ENCODE measurements at places on chromosomes 7 and 10.

GRCh38 chr10:17452060-17452841 is 2.1 kb downstream of the ST8SIA6 start:
- no peak for DNase-seq

DNA sequence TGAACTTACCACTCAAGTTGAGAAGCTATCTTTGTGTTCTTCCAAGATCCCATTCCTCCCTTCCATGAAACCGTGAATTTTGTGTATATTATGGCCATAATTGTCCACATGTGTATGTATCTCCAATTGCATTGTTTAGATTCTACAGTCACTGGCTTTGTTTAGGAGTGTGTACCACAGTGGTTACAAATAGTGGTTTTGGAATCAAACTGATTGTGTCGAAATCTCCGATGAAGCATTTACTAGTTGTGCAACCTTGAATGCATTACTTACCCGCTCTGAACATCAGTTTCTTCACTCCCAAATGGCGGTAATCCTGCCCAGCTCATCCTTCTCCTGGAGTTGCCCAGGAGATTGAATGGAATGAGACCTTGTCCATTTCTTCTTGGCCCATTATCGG is 145.0 kb upstream of the ZNF32 start:
- no peak for DNase-seq

DNA sequence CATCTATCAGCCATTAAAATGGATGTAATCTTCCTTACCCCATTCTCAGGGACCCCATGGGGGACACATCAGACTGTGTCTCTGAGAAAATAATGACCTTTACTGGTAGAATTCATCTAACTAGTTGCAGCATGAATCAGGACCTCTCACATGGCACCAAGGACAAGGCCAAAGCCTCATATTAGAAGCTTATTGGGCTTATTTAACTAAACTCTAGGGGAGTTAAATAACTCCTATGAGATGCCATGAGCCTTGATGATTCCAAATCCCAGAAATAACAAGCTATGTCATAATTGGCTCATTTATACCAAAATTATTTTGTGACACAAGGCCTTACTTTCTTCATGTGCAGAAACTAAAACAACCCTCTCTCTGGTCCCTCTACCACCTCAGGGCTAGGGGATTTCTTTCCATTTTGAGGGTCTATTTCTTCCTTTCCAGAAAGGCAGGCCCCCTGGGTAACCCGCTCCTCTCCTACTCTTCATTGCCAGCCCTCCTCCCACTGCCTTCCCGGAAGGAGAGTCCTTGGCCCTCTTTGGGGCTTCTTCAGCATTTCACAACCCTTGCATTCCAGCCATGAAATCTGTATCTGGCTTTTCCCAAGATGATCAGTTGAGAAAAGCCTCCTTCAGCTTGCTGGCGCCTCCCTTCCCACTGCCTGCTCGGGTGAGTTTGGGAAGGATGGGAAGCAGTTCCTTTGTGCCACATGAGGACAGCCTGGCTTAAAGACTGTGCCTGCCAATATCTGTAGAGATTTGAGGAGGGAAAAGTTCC is 41.8 kb upstream of the TRIM8 start:
- DNase-seq, result no peak

GRCh38 chr7:141133646-141134045 is 59.8 kb downstream of the TMEM178B start:
- DNase-seq, result no peak

- DNase-seq, result no peak
These were observed 128.5 kb upstream of the TNS3 start for GRCh38 chr7:47710201-47710935.

DNA sequence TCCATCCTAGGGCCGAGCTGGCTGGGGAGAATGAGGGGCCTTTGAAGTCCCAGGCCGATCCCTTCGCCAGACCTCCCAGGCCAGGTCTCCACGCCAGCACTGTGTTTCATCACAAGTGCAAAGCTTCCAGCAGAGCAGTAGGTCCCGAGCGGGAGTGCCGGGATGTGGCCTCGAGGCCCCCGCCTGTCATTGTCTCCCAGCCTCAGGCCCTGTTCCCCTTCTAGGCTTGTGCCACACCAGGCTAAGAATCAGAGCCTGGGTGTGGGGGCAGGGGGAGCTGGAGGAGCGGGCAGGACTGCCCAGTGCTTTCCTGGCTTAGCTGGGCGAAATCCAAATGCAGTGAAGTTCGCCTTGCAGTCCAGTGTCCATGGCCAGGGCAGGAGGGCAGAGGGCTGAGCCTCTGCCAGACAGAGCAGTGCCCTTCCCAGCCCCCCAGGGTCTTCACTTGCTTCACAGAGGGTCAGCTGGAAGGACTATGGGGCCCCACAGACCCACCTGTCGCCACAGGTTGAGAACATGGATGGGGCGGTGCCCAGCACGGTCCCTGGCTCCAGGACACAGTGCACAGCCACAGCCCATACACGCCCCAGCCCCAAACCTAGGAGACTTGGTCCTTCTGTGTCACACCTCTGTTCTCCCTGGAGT is 20.2 kb upstream of the PFKFB3 start:
- no peak for DNase-seq

- DNase-seq, result no peak
These were observed 347.1 kb upstream of the NRP1 start for GRCh38 chr10:33681595-33681994.

DNA sequence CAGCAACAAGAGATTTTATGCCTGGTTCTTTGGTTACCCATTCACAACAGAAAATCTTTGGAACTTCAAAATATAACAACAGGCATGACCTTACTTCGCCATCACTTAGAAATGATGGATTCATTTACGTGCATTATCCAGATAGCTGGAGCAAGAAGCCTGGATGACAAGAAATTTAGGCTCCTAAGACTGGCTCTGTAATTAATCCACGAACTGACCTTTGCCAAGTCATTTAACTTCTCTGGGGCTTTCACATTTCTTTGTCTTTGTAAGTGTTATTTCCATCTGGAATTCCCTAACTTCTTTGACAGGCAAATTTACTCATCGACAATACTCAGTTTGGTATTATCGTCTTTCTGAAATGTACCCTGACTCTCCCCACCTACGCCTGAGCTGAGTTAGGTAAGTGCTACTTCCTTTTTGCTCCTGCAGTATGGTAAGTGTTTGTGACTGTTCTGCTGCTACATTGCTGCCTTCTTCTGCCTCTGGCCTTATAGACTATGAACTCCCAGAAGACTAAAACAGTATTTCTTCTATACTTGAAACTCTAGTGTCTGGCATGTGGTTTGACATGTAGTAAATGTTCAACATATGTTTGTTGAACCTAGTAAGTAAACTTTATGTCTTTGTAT is 5.5 kb upstream of the MDFIC start:
- DNase-seq, result no peak

DNA sequence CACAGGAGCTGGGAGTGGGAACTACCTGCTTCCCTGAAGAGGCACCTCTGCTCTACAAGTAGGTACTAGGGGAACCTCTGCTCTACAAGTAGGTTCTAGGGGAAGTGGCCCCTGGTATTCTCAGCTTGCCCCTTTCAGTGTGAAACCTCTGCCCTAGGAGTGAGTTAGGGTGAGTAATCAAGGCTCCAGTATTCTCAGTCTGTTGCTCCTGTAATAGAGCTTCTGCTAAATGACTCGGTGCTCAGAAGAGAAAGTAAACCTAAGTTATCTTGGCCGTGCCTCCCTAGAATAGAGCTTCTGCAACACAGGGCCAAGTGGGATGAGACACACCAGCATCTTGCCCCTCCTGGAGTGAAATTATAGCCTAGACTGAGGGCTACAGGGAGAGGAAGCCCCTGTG is 13.4 kb upstream of the RASSF4 start:
- DNase-seq, result no peak

DNA sequence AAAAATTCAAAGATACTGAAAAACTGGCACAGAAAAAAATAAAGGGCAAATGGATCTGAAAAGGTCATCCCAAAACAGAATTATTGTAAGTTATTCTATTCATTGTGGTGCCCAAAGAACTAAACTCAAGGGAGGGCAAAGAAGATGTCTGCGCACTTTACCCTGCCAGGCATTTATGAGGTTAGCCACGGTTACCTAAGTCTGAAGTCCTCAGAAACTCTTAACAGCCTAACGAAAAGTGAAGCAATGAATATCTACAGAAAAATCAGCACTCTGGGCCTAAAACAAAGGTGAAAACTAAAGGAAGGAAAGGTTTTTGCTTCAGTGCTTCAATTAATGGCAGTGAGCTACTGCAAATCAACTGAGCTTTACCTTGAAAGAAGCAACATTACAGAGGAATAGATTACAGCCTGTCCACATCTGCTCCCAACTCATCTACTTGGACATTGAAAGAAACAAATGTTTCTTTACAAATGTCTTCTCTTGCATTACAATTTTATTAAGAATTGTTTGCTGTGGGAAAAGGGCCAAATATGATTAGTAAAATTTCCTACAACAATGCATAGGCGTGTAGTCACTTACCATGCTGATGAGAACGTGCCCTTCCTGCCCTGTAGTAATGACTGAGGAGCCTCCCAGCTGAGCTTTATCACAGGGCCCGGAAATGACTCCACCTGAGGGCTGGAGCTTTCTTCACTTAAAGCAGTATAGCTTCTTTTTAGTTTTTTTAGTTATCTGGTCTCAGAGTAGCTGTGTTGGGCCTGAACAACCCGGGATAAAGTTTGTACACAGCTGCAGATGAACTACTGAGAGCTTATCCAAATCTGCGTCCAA is at the start of gene TUBAL3:
TUBAL3 (minus strand) TSS at position 621 of the 834 bp plus-strand sequence; CDS start at position 585, 36 bp downstream.
- no peak for DNase-seq

DNA sequence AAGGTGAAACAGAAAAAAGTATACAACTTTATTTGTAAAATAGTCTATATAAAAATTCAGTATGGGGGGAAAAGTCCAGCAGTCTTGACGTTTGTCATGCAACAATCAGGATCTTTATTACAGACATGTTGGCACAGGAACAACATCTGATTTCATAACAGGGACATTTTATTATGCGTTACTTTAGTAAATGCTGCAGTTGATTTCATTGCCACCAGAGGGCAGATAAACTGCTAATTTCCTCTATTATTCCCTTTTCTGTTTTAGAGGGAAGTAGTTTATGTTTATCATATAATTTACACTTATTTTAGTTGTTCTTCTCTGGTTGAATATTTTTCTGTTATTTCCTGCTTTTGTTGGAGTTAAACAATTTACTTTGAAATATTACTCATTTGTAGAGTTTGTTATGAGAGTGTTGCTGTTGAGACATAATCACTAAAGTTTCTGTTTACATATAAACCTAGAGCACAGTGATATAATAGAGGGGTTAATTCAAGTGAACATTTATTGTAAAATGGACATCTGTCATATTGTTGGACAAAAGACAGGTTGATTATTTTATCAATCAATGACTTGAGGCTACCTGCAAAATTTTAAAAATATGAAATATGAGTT is 3.3 kb downstream of the PLXDC2 start:
- no peak for DNase-seq

- DNase-seq, result no peak
These were observed 496.2 kb upstream of the FOXK1 start for GRCh38 chr7:4185721-4186512.

- DNase-seq, result no peak
These were observed 3.8 kb downstream of the LDB3 start for GRCh38 chr10:86671985-86672710.

- DNase-seq, result no peak
These were observed 45.8 kb upstream of the CARD11 start for GRCh38 chr7:3089493-3089892.

- no peak for DNase-seq
These were observed 36.1 kb upstream of the MDFIC start for GRCh38 chr7:114885836-114886235.

DNA sequence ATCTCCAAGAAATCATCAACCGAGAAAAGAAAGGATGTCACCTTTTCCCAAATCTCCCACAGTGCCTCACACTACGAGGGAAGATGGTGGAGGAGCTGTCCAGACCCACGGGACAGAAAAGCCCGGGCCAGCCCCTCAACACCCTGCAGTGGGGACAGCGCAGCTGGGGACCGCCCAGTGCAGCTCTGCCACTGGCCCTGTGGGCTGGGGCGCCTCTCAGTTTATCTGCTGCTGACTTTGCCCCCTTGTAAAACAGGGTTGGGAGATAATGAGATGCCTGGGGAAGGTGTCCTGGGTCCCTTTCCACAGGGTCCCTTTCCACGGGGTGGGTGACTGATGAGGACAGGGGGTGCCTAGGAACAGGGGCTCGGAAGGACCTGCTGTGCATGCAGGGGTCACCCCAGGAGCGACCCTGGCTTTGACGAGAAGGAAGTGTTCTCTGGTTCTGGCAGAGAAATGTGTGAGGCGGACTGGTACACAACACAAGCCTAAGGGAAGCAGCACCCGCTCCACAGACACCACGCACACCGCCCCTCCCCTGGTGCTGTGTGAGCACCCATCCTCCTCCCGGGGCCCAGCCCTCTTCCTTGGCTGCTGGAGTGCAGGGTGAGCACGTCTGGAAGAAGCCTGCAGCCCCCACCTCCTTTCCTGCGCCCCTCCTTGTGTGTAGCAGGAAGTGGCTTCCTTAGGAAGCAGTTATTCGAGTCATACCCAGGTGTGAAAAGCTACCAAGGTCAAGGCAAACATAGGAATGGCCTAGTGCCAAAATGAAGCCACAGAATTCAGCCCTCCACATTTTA is 339.9 kb downstream of the DNAJB6 start:
- no peak for DNase-seq

DNA sequence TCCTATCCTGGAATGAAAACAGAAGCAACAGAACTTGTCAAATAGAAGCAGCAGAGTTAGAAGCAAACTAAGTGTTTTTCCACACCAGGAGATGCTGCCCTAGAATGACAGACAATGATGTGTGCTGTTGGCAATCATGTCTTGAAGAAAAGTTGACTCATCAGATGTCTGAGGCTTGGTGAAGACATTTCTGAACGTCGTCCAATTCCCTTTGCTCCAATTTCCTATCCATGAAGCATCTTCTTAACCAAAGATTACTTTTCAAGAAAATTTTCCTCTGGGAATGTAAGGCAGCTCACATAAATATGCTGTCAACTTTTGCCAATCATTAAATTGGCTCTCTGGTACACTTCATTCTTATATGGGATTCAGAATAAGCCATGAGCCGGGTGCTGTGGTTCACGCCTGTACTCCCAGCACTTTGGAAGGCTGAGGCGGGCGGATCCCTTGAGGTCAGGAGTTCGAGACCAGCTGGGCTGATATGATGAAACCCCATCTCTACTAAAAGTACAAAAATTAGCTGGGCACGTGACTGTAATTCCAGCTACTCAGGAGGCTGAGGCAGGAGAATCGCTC is 34.6 kb downstream of the MALSU1 start:
- no peak for DNase-seq

DNA sequence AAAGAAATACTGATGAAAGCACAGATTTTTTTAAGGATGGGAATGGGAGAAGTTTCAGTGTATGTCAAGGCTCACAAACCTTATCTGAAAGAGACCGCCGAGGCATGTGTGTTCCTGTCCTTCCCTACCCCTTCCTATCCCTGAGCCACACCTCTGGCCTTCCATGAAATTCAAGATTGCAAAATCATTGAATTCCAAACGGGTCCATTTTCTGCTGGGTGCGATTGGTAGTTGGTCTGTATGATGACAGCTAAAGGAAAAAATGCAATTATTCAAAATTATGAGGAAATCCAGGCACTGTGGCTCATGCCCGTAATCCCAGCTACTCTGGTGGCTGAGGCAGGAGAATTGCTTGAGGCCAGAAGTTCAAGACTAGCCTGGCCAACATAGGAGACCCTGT is 170.1 kb downstream of the ARHGAP12 start:
- no peak for DNase-seq

- DNase-seq, result no peak
These were observed 449.0 kb downstream of the ETV1 start for GRCh38 chr7:13540429-13540828.

GRCh38 chr10:49058463-49059255 is 56.7 kb downstream of the VSTM4 start:
- no peak for DNase-seq

- DNase-seq, result no peak
These were observed 301.0 kb downstream of the PRPF18 start for GRCh38 chr10:13887761-13888160.

Measured in anterior cingulate cortex (tissue), 58 donors.